Calu3 (cell line): ENCODE measurements at places on chromosomes 1 and 21. TPM values are rescaled to one million over a fixed set of nuclear protein-coding genes. Genes with fewer than 3 reads are reported as not detected.

TRABD2B gene
- total RNA-seq = 0.10 and 0.42 TPM in 2 replicates

- H3K27ac ChIP-seq = no peak overlapping the region
- no peak for DNase-seq
- H3K4me1 ChIP-seq = peaks cover 26% of the 10 kb centered on the region
- H3K4me3 ChIP-seq = no peak overlapping the region
- no peaks in the 10 kb centered on the region for H3K36me3 ChIP-seq
- no peaks in the 10 kb centered on the region for H3K27me3 ChIP-seq
Observed at GRCh38 chr1:99591886-99592285, 54.0 kb upstream of the PALMD start.

NCAM2 gene
- total RNA-seq = not detected in 2 replicates

GRCh38 chr1:235079443-235080296, 49.0 kb downstream of the TOMM20 start:
- H3K4me3 ChIP-seq = no peak overlapping the region
- peaks cover 30% of the 10 kb centered on the region for H3K4me1 ChIP-seq
- peaks cover 32% of the 10 kb centered on the region for H3K36me3 ChIP-seq
- peak; percentile 94 for DNase-seq
- H3K27me3 ChIP-seq = no peaks in the 10 kb centered on the region

DNA sequence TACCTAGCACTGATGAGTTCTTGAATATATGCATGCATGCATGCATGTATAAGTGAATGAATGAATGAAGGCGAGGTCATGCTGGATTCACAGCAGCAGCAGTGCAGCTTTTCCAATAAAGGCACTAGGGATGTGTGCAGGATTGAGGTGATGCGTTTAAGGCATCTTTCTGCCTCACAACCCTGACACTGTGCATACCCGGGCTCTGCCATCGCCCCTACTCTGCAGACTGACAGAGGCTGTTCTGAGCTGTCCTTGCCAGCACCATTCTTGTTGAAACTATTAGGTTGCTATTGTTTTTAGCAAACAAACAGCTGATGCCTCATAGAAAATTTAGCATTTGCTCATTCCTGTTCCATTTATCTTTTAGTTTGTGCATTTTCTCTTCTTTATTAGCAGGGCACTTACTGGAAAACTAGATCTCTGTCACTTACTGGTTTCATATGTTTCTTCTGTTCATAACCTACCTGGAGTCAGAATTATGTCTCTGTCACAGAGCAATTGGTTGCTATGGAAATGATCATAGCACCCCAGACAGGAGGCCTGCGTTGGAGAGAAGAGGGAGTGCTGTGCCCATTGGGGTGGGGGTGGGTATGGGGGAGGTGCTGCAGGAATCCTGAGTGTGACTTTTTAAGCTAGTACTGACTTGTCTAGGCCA, 79.0 kb downstream of the CD58 start:
- no peaks in the 10 kb centered on the region for H3K27me3 ChIP-seq
- H3K36me3 ChIP-seq = peaks cover 20% of the 10 kb centered on the region
- peak overlapping the region; percentile 67 for H3K27ac ChIP-seq
- DNase-seq = no peak
- H3K4me1 ChIP-seq = peaks cover 73% of the 10 kb centered on the region

- no peaks in the 10 kb centered on the region for H3K4me1 ChIP-seq
- no peak overlapping the region for H3K4me3 ChIP-seq
- no peak for DNase-seq
- no peak overlapping the region for H3K27ac ChIP-seq
Observed at GRCh38 chr1:206880314-206880713, 14.9 kb downstream of the IL20 start.

- no peak overlapping the region for H3K4me3 ChIP-seq
- no peaks in the 10 kb centered on the region for H3K4me1 ChIP-seq
- no peaks in the 10 kb centered on the region for H3K36me3 ChIP-seq
- no peak overlapping the region for H3K27ac ChIP-seq
Observed at GRCh38 chr1:18109756-18110597, 2.4 kb downstream of the IGSF21 start.

- no peaks in the 10 kb centered on the region for H3K36me3 ChIP-seq
- H3K27ac ChIP-seq = peak overlapping the region; percentile 22
- peaks cover 32% of the 10 kb centered on the region for H3K4me1 ChIP-seq
- no peaks in the 10 kb centered on the region for H3K27me3 ChIP-seq
- no peak for DNase-seq
Observed at GRCh38 chr1:69491416-69491815, 76.3 kb upstream of the LRRC7 start.

DNA sequence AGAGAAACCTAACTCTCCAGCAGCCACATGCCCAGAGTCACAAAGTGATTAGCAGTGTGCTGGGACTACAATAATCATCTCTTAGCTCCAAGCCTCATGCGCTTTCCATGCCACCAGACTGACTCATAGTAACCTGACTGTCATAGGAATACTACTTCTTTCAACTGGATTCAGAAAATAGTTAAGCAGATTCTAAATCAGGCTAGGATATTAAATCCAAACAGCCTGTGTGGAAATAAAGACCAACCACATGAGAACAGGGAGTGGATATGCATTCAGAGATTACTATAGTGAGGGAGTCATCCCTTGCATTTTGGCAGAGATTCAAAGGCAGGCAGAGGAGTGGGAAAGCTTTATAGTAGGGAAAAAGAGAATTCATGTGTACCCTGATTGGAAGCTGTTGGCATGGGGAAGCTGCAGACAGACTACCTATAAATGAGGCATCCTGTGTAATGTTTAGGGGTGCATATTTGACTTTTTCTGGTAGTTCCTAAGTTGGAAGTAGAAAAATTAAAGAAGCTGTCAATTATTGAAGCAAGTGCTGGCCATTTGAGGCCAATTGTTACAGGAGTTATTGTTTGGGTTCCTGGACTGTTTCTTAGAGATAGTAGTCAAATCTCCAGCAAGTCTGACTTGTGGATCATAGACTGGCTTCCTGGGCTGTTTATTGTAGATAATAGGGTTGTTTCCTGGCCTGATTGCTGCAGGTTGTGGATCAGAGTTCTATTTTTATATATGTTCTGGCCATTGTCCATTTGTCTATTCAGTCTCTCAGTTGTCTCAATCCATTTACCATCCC, 31.7 kb upstream of the DNAH14 start:
- no peaks in the 10 kb centered on the region for H3K36me3 ChIP-seq
- H3K27ac ChIP-seq = no peak overlapping the region
- H3K27me3 ChIP-seq = peaks cover 40% of the 10 kb centered on the region
- H3K4me1 ChIP-seq = no peaks in the 10 kb centered on the region
- H3K4me3 ChIP-seq = no peak overlapping the region

EPHA2 gene
- 130 and 161 TPM in 2 replicates for total RNA-seq

DNA sequence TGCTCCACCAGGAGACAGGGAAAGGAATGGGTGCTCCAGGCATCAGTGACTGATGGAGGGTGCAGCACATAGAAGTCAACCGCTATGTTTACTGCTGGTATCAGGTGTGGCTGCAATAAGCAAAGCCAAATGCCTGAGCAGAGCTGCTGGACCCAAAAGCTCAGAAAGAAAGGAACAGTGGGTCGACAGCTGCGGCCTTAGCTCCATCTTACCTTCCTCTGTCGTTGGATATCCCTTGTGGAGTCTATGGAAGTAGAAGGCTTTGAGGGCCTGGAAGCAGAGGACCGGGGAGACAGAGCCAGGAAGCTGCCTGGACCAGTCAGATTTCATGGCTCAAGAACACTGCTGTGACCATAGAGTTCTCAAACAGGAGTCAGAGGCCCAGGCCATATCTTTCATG, 45.3 kb downstream of the RIMS3 start:
- H3K27ac ChIP-seq = no peak overlapping the region
- no peak for DNase-seq
- H3K4me3 ChIP-seq = no peak overlapping the region
- no peaks in the 10 kb centered on the region for H3K36me3 ChIP-seq
- H3K27me3 ChIP-seq = peaks cover 51% of the 10 kb centered on the region

RNU1-3 gene
- total RNA-seq = 1,678 and 1,905 TPM in 2 replicates

- no peak overlapping the region for H3K27ac ChIP-seq
- H3K27me3 ChIP-seq = no peaks in the 10 kb centered on the region
- DNase-seq = no peak
- H3K4me3 ChIP-seq = no peak overlapping the region
- no peaks in the 10 kb centered on the region for H3K4me1 ChIP-seq
Observed at GRCh38 chr1:62113507-62113906, 81.1 kb upstream of the L1TD1 start.

MCOLN2 gene
- 12.2 and 12.6 TPM in 2 replicates for total RNA-seq

- H3K27me3 ChIP-seq = no peaks in the 10 kb centered on the region
- H3K27ac ChIP-seq = no peak overlapping the region
- no peak overlapping the region for H3K4me3 ChIP-seq
- DNase-seq = no peak
- H3K4me1 ChIP-seq = peaks cover 38% of the 10 kb centered on the region
- no peaks in the 10 kb centered on the region for H3K36me3 ChIP-seq
Observed at GRCh38 chr1:23578997-23579363, 19.7 kb upstream of the ID3 start.

- H3K36me3 ChIP-seq = no peaks in the 10 kb centered on the region
- DNase-seq = peak; percentile 63
- no peaks in the 10 kb centered on the region for H3K27me3 ChIP-seq
- H3K4me3 ChIP-seq = no peak overlapping the region
Observed at GRCh38 chr1:114979278-114979891, 50.2 kb upstream of the TSHB start.

DNA sequence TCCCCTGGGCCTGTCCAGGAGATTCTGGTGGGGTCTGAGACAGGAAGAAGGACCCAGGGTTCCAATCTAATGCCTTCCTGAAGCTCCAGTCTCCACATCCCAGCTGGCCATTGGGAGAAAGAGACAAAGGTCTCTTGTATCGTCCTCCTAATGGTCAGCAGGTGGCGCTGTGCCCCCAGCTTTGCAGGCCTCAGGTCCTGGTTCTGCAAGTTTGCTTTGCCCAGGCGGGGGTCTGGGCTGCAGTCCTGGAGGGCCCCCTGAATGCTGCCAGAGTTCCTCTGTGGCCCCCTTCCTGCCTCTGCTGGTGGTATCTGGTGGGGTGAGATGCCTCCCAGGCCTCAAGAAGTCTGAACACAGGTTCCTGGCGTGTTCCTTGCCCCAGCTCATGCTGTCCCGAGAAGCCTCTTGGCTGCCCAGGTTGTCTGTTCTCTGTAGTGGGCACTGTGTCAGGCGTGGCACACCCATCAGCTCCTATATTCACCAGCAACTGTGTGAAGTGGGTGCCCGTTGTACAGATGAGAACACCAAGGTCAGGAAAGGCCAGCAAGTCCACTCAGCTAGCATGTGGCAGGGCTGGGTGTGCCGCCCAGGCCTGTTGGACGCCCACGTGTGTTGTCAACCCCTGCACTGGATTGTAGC, 33.8 kb upstream of the CSF3R start:
- H3K4me3 ChIP-seq = no peak overlapping the region
- no peak overlapping the region for H3K27ac ChIP-seq
- no peaks in the 10 kb centered on the region for H3K36me3 ChIP-seq
- DNase-seq = peak; percentile 51

DNA sequence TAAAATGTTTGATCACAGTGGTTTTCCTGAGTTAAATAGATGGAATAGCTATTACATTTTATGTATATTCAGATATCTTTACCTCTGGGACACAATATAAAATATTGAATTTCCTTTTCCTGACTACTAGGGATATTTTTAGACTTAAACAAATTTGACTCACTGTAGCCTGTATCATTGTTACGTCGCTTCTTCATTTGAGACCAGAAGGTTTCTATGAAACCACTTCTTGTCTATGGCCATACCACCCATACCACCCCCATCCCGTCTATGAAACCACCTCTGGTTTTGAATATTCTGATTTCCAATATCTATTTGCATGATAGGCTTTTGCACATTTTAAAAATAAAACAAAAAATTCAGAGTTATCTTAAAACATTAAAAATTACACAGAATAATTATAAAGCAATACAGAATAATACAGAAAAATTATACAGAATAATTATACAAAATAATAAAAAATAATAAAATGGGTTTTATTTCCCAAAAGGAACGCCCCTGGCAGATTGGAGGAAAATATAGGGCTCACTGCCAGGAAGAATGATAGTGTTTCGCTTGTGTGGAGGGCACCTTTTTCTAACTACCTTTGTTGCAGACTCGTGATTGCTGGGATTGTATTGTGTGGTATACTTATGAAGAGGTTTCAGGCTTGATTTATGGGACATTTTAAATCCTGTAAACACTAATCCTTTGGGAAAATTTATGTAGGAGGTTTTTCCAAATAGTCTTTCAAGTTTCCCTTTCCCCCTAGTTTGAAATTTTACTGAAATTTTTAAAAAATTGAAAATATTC, 4.7 kb downstream of the SPEN start:
- H3K4me3 ChIP-seq = no peak overlapping the region
- no peaks in the 10 kb centered on the region for H3K4me1 ChIP-seq
- H3K27me3 ChIP-seq = no peaks in the 10 kb centered on the region
- peaks cover 30% of the 10 kb centered on the region for H3K36me3 ChIP-seq
- DNase-seq = no peak

CIART gene
- 0.42 and 1.5 TPM in 2 replicates for total RNA-seq

CCSAP gene
- 10.0 and 11.1 TPM in 2 replicates for total RNA-seq

HHIPL2 gene
- 0.98 and 2.1 TPM in 2 replicates for total RNA-seq

HES5 gene
- not detected in 2 replicates for total RNA-seq

TMEM269 gene
- total RNA-seq = 0.94 and 1.7 TPM in 2 replicates

- no peak for DNase-seq
- H3K27me3 ChIP-seq = peaks cover 4% of the 10 kb centered on the region
- no peak overlapping the region for H3K27ac ChIP-seq
- H3K4me3 ChIP-seq = peak overlapping the region; percentile 79
- H3K4me1 ChIP-seq = peaks cover 38% of the 10 kb centered on the region
- peaks cover 51% of the 10 kb centered on the region for H3K36me3 ChIP-seq
Observed at GRCh38 chr1:15412175-15412800, 2.6 kb downstream of the EFHD2 start.

CHI3L1 gene
- not detected in 2 replicates for total RNA-seq

DNA sequence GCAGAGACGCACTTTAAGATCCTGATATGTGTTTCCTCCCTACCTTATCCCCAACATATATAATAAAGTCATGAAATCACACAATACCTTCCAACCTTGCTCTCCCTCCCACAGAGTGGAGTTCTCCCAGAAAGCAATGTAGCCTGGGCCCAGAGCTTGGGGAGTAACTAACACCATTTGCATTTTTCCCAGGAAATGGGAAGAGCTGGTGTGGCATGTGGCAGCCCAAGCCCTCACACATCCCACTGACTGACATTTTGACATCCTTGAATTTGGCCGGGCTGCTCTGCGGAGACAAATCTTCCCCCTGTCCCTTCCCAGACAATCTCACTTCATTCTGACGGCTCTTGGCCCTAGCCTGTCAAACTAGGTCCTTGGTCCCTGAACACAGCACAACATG, 37.0 kb upstream of the ATP2B4 start:
- H3K4me3 ChIP-seq = no peak overlapping the region
- no peak overlapping the region for H3K27ac ChIP-seq
- DNase-seq = no peak
- no peaks in the 10 kb centered on the region for H3K36me3 ChIP-seq

DNA sequence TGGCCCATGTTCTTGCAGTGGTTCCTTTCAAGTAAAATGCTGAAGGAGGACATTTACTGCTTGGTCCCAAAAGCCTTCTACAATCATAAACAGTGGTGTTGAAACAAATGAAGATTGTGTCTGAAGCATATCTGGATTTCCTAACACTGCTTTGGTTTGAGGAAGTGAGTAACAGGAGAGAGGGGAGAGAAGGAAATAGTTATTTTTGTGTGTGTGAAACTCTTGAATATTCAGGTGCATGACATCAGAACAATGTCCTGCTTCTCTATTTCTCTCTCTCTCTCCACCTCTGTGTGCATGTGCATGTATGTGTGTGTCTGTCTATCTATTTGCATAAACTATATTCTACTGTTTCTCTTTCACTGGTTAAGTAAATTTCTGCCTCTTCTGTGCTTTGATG, 61.4 kb upstream of the TNFSF18 start:
- H3K27me3 ChIP-seq = no peaks in the 10 kb centered on the region
- DNase-seq = no peak
- H3K27ac ChIP-seq = no peak overlapping the region
- H3K4me3 ChIP-seq = no peak overlapping the region
